HAP-1 (cell line): ENCODE measurements at places on chromosomes 12 and 14.

DNA sequence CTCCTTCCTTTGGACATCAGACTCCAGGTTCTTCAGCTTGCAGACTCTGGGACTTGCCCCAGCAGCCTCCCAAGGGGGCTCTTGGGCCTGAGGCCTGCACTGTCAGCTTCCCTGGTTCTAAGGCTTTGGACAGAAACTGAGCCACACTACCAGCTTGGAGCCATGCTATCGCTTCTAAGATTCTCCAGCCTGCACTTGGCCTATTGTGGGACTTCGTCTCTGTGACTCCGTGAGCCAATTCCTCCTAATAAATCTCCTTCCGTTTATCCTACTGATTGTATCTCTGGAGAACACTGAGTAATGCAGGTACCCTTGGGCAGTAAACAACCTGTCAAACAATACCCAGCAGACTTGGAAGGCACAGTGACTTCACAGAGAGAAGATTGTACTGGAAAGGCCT is 24.9 kb upstream of the RHOJ start:
- DNase-seq: no peak

DNA sequence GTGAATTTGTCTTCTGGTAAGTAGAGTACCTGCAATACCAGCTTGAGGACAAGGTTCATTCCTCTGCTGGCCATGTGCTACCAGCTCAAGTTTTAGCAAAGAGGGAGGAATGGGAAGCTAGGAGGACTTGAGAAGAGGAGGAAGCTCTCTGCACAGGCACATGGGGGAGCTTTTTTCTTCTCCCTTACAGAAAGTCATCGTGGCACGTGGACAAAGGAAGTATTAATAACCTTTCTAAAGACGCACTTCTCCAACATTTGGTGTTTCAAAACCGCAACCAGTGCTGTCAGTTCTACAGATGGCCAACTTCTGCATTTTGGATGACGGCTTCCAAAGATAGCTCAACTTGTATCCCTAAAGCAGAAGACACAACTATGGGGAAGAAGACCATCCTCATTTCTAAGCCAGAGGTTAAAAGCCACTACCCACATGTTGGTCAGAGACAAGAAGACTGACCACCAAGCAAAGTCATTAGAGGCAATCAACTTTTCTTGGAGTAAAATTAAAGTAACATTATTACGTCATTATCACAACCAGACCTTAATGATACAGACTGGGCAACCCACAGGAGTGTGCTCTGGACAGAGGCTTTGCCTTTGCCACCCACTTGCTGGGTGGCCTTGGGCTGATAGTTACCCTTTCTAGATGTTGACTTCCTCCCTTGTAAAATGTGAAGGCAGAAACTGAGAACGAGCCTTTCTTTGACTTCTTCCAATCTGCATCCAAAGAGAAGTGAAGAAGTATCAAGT is 12.3 kb upstream of the TMED10 start:
- no peak for DNase-seq

DNA sequence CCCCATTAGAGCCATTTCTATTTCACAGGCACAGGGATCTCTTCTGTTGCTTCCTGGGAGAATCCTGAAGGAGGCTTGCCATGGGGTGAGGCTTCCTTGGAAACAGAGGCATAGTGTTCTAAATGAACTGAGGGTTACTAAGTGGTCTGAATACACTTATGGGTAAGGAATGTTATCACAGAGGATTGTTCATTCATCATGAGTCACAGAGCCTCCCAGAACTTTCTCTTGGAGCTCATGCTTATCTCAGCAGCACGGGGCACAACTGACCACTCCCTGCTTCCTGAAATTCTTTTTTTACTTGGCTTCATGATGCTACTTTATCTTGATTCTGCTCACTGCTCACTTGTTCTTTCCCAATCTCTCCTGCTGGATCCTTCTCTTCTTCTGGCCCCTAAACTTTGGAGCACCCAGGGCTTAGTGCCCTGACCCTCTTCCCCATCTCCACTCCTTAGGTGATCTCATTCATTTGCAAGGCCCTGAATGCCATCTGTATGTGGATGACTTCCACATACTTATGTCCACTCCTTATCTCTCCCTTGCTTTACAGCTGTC is 57.9 kb downstream of the ANO6 start:
- no peak for DNase-seq

DNA sequence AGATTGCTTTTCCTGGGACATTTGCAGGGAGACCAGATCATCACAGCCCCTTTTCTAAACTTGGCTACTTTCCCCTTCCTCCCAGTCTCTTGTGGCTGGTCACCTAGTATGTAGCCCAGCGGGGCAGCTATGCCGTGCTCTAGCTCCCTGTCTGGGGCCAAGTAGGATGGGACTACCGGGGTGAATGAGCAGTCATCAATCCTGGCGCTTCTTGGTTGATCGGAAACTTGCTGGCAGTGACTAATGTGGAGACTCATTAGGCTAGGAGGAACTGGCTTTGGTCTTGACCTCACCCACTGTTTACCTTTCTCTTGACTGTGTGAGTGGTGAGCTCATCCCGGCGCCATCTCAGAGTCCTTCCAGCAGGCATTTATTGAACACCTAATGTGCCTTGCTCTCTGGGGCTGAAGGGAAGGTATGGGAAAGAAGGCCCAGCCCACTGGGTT is 15.9 kb downstream of the PLEKHG3 start:
- no peak for DNase-seq

DNA sequence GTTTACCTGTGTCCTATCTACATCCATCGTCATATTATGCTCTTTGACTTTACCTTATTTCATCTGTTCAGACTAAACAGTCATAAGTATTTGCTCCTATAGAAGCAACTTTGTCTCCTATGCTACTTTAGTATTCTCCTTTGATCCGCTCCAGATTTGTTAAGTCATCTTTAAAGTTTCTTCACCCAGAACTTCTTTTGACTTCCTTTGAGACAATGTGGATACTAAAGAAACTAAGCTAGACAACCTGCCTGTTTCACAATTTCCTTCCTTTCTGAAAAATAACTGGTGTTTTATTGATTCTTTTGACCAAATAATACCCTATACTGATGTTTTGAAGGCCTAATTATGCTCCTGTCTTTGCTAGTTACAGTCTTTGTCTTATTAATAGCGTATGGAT is 30.0 kb upstream of the LRRK2 start:
- no peak for DNase-seq

GRCh38 chr14:21191809-21192446 is 36.1 kb upstream of the OR5AU1 start:
- DNase-seq: peak; percentile 73

GRCh38 chr12:2432856-2433255 is 361.9 kb upstream of the FKBP4 start:
- no peak for DNase-seq

DNA sequence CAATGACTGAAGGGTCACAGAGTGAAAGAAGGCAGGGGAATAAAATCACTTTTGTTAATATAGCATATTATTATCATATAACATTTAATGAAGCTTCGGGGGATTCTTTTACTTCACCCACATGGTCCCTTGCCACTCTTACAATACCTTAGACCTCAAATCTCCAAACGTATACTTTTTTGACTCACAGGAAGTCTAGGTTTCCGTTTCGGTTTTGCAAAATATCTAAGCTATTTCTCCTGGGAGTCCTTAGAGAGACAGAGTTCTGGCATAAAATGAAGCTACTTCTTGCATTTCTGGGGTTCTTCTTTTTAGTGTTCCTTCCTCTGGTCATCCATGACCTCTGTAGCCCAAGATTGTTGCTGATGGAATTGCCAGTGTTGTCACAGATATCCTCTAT is 590.5 kb upstream of the ATP2B1 start:
- DNase-seq: no peak

DNA sequence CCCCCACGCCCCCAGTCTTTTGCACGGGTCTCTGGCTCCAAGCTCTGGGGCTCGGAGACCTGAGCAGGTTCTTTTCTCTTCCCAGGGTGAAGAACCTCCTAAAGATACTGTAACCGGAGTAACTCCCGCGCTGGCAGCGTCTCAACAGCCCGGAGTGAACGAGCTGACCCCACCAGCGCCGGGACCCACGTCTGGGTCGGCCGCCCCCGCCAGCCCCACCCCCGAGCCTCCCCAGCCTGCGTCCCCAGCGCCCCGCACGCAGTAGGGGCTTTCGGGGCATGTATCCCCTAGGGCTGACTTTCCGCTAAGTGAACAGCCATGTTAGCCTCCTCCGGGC is 858 bp downstream of the SLC35F4 start:
- DNase-seq: no peak

- DNase-seq: no peak
These were observed 1.1 kb downstream of the FITM1 start for GRCh38 chr14:24131549-24131966.

- DNase-seq: no peak
These were observed 75.1 kb downstream of the SLC24A4 start for GRCh38 chr14:92397953-92398564.

- no peak for DNase-seq
These were observed 90.1 kb downstream of the ADCK1 start for GRCh38 chr14:77889971-77890442.

DNA sequence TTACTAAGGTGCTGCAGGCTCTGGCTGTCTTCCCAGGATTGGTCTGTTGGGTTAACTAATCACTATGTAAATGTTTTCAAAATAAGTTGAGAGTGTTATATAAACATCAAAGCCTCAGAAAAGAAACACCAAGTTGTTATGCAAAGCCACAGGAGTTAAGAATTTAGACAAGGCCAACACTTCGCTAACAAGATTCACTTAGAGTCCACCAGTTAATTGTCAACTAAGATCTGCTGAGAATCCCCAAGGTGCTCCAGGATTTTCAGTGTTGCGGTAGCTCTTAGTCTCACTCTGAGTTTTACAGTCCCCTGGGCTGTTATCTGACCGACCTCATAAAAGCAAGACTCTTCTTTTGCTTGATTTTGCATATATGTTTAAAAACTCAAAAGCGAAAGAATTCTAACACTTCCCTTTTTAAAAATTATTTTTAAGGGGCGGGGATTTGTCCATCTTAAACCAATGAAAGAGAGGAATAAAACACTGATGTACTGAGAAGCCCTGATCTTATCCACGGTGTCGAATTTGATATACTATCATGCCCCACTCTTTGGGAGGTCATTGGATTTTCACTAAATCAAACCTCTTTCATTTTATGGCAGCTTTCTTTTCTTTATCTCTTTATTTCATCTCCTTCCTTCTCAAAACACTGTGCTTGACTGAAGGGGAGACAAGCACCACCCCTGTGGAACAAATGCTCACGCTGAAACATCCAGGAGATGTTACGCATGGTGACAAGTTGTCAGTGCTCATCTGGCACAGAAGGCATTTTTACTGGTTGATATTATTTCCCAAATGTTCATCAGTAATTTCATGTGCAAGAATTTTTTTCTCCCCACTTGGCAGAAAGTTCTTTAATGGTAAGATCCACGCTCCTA is 7.0 kb downstream of the NIN start:
- DNase-seq: no peak

GRCh38 chr12:126247936-126248335 is 1182.7 kb downstream of the AACS start:
- no peak for DNase-seq

DNA sequence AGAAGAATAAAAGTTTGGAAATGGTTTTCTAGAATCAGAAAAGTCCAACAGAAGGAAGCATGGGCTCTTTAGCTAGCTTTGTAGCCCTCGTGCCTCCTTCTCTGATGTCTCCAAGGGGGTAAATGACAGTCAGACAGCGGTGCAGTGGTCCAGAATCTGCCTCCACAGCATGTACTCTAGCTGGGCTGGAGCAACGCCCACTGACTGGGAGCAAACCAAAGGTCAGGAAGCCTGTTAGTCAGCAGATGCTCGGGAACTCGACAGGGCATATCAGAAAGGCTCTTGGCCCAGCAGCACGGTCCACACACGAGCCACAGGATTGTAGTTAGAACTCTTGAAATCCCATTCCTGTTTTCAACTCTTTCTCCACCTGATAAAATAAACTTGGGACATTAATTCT is 164.3 kb downstream of the GRIN2B start:
- no peak for DNase-seq

DNA sequence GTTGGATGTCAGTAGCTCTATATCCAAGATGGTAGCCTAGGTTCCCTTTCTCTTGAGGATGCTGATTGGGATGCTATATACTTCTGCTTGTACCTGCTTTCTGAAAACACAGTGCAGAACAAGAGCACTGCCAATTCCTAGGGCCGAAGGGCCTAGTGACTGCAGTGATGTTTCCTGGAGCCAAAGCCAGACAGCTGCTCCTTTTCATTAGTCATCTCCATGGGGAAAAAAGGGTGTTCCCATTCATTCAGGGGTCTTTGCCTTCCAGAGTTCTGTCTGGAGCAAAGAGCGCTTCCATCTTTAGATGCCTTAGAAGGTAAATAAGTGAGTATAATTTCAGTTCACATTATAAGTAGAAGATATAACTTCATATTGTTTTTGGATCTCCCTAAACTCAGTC is 85.5 kb downstream of the PTPRB start:
- DNase-seq: no peak

GRCh38 chr14:101758913-101759593 is 2.5 kb upstream of the PPP2R5C start:
- DNase-seq: no peak
